ENCODE measurements at places on chromosomes 5 and 9. TPM values are rescaled to one million over a fixed set of nuclear protein-coding genes. Genes with fewer than 3 reads are reported as not detected.

GRCh38 chr9:116365056-116365471 is 211.5 kb downstream of the PAPPA start:
- DNase-seq, result no peak

- DNase-seq, result peak; percentile 85
These were observed 153.7 kb downstream of the MEF2C start for GRCh38 chr5:88729084-88729828.

The OR1B1 gene
- not detected for total RNA-seq

The ACOT12 gene
- total RNA-seq, result not detected

DNA sequence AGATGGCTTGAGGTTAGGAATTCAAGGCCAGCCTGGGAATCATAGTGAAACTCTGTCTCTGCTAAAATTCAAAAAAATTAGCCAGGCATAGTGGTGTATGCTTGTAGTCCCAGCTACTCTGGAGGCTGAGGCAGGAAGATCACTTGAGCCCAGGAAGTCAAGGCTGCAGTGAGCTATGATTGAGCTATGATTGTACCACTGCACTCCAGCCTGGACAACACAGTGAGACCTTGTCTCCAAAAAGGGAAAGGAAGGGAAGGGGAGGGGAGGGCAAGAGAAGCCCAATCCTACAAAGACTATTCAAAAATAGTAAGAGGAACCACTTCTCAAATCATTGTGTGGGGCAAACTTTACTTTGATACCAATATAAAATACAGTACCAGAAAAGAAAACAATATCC is 11.2 kb downstream of the SEMA4D start:
- no peak for DNase-seq

GRCh38 chr5:147190331-147190730 is 44.5 kb upstream of the STK32A start:
- no peak for DNase-seq

The ANKRD34B gene
- not detected for total RNA-seq

- DNase-seq, result no peak
These were observed 920.9 kb downstream of the EFNA5 start for GRCh38 chr5:106749826-106750225.

The HSPB3 gene
- total RNA-seq, result not detected

- no peak for DNase-seq
These were observed at the start of gene SPINK6 for GRCh38 chr5:148202531-148203203. Gene SPINK6 (plus strand): TSS chr5:148203042. CDS start chr5:148203097, 55 bp downstream.

GRCh38 chr9:127903557-127904475 is 4.4 kb upstream of the ST6GALNAC6 start:
- DNase-seq, result peak; percentile 96

GRCh38 chr9:136483589-136484152 is 831 bp upstream of the SEC16A start:
- peak; percentile 99 for DNase-seq

DNA sequence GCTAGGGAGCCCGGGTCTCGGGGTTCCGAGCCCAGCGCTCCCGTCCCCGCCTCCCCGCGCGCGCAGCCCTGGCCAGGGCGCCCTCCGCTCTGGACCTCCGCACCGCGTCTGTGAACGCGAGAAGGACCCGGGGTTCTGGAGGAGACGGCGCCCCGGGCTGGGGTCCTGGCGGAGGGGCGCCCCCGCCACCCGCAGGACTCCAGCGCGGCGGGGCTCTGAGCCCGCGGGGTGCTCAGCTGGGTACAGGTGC is 431 bp downstream of the TMOD1 start:
- no peak for DNase-seq

GRCh38 chr5:87327998-87328397 is 60.3 kb downstream of the RASA1 start:
- DNase-seq, result no peak

DNA sequence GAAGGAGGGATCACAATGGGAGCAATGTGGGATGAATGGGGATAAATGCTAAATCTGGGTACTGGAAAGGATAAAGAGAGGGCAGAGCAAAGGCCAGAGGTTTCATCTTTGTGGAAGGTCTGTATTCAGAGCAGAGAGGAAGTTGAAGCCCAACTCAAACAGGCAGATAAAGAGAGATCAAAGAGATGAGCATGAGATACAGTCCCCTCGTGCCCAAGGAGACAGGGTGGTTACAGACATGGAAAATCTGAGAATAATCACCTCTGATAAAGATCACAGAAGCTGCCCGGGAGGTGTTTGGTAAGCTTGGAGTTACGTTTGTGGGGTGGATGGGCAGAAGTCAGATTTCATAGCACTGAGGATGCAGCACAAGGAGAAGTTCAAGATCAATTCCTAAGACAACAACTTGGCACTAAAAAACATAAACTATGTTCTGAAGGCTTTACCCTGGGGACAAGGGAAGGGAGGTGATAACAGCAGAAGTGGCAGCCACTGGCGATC is 459 bp upstream of the ERAP2 start:
- DNase-seq, result peak; percentile 82

GRCh38 chr5:106205916-106206571 is 1464.7 kb downstream of the EFNA5 start:
- no peak for DNase-seq

- no peak for DNase-seq
These were observed 1087.9 kb upstream of the NUDT12 start for GRCh38 chr5:104650313-104651055.

DNA sequence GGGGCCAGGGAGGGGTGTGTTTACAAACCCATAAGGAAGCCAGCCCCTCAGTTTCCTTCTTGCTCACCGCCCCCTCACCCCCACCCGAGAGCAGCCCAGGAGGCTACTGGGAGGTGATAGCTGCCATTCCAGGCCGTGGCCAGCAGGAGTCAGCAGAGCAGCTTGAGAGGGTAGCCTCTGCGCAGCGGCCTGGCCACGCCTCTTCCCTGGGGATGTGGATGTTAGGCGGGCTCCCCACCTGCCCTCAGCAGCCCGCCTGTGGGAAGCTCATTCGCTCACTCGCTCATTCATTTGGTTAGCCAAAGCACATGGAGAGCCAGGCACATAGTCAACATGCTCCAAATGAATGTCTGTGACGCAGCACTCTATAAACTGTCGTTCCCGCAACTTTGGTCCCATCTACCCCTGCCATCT is 6.1 kb upstream of the DPM2 start:
- peak; percentile 93 for DNase-seq

DNA sequence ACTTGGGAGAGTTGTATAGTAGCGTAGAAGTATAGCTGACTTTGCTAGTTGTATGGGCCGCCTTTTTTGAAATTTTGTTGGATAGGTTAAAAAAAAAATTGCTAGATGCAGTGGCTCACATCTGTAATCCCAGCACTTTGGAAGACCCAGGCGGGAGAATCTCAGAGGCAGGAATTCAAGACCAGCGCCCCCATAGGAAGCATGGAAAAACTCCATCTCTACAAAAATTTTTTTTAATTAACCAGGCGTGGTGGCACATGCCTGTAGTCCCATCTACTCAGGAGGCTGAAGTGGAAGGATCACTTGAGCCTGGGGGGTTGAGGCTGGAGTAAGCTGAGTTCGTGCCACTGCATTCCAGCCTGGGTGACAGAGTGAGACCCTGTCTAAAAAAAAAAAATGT is 59.2 kb downstream of the SMC5 start:
- DNase-seq, result no peak

The FAM153A gene
- 12.8 TPM for total RNA-seq

The LHX6 gene
- not detected for total RNA-seq

The ASTN2 gene
- total RNA-seq, result 3.1 TPM

- no peak for DNase-seq
These were observed 137.0 kb downstream of the COL23A1 start for GRCh38 chr5:178453224-178453623.

GRCh38 chr5:30108051-30108450 is 1085.4 kb upstream of the CDH6 start:
- DNase-seq, result no peak
